Skin of body (tissue), 3 donors: ENCODE measurements at places on chromosomes 5 and 9. TPM values are rescaled to one million over a fixed set of nuclear protein-coding genes. Genes with fewer than 3 reads are reported as not detected.

GRCh38 chr5:111320953-111321352 is 96.8 kb downstream of the CAMK4 start:
- no peak for DNase-seq

- DNase-seq, result no peak
These were observed 430.1 kb upstream of the MEF2C start for GRCh38 chr5:89313044-89313443.

GRCh38 chr9:107275530-107275929 is 7.5 kb upstream of the RAD23B start:
- no peak for DNase-seq

DNA sequence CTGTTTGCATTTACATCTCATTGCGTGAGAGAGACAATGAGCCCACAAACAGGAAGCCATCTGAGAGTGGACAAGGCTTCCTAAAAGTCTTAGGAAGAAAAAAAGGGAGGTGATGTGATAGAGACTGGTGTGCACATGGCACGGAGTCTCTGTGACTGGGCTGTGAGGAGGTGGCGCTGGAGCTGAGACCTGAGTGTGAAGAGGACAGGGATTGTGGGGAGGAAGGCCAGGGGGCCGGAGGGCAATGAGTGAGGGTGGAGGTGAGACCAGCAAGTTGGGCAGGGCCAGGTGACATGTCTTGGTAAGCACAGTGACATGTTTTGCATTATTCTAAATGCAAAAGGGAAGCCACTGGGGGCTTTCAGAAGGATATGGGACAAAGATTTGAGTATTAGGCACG is 45.0 kb downstream of the TSPAN17 start:
- no peak for DNase-seq

The SOHLH1 gene
- not detected for total RNA-seq
